NAMALWA (cell line): ENCODE measurements at places on chromosomes 3 and 15.

GRCh38 chr15:50262533-50262932 lies 3.0 kb downstream of the HDC start:
- no peak for DNase-seq

DNA sequence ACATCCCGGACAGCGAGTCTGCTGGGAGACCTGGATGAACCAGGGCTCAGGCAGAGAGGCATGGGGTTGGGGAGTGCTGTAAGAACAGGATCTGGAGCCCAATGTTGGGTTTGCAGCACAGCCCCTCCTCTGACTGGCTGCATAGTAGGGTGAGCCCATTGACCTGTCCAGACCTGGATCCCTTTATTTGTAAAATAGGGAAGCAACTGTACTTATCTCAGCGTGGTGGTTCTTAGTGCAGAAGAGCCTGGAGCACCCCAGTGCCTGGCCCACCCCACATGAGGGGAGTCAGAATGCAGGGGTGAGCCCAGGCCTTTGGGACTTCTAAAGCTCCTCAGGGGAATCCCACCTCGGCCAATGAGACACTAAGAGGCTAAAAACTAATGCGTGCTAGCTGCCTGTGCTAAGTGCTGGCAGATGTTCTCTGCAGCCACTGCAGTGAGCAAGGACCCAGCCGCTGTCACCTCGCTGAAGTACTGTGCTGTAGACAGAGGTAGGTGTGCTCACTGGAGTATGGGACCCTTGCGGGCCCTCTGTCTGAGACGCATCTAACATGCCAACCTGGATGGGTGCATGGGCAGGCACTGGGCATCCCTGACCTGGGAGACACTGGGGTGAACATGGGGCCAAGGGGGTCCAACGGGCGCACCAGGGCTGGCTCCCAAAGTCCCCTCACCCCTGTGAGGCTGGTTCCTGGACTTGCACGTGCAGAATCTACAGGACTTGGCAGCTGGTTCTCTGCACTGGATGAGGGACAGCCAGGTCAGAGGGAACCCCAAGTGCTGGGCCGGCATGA lies 95.6 kb downstream of the ATP10A start:
- no peak for DNase-seq

- no peak for DNase-seq
Observed at GRCh38 chr15:98727115-98728040, 79.0 kb downstream of the IGF1R start.

- DNase-seq = no peak
Observed at GRCh38 chr15:29034593-29035335, 149.0 kb downstream of the APBA2 start.

GRCh38 chr3:10581251-10581650 lies 75.9 kb upstream of the ATP2B2 start:
- no peak for DNase-seq

DNA sequence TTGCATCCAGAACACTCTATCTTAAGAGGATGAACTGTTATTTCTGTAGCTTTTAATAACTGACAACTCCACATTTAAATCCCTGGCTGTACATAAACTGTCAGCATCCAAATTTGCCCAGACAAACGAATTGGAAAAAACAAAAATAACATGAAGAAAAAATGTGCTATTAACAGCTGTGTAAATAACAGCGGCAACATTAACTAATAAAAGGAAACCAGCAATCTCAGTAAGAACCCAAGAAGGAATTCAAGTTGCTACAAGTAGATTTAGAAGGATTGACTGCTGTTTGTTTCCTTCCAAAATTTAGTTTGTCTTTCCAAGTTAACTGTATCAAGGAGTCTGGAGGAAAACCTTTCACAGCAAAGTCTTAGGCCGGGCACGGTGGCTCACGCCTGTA lies 550.6 kb upstream of the MDFIC2 start:
- no peak for DNase-seq

- no peak for DNase-seq
Observed at GRCh38 chr3:128617270-128617556, 33.4 kb downstream of the RPN1 start.
